SK-N-MC (cell line): ENCODE measurements at places on chromosomes 16 and 17.

DNA sequence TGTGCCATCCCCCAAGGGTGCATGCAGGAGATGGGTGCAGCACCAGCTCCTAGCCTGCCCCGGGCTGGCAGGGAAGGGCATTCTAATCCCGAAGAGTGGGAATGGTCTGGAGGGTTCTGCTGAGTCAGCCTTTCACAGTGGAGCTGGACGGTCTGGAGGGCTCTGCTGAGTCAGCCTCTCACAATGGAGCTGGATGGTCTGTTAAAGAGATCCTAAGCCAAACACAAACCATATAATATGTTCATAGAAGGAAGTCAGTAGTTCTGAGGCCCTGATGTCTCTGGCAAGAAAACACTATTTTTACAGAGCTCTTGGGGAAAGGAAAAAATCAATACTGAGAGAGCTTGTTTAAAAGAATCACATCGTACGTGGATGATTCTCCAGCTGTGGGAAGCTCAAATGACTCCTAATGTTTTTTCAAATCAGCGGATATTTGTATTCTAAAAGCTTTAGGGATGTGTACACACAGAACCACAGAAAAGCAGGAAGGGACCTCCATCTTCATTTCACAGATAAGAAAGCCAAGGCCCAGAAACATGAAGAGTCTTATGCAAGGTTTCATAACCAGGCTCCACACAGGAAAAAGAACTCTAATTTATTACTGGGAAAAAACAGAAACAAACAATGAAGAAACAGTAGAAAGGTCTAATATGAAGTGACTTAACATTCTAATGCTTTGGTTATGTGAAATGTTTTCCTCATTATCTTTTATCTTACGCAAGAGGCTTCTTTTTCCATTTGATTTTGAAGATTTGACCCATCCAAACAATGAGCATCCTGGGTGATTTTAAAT, 176.3 kb downstream of the VPS53 start:
- no peak for DNase-seq

- no peak for DNase-seq
Observed at GRCh38 chr17:16987066-16987829, 15.3 kb upstream of the TNFRSF13B start.

DNA sequence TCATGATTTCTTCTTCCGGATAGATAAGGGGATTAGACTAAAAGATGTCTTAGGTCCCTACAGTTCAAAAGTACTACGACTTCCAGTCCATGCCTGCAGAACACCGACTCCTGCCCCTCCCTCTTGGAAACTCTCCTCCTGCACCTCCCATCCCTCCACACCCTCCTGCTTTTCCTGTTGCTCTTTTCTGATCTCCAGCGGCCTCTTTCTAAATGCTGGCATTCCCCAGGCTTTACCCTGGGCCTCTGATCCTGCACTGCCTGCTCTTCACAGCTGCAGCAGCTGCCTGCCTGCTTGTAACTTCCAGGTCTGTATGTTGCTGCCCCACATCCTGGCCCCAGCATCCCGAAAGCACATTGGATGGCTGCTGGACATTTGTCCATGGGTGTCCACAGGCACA, 154.2 kb downstream of the KCNJ12 start:
- no peak for DNase-seq

GRCh38 chr16:57279780-57280638, 4.5 kb downstream of the PLLP start:
- no peak for DNase-seq

DNA sequence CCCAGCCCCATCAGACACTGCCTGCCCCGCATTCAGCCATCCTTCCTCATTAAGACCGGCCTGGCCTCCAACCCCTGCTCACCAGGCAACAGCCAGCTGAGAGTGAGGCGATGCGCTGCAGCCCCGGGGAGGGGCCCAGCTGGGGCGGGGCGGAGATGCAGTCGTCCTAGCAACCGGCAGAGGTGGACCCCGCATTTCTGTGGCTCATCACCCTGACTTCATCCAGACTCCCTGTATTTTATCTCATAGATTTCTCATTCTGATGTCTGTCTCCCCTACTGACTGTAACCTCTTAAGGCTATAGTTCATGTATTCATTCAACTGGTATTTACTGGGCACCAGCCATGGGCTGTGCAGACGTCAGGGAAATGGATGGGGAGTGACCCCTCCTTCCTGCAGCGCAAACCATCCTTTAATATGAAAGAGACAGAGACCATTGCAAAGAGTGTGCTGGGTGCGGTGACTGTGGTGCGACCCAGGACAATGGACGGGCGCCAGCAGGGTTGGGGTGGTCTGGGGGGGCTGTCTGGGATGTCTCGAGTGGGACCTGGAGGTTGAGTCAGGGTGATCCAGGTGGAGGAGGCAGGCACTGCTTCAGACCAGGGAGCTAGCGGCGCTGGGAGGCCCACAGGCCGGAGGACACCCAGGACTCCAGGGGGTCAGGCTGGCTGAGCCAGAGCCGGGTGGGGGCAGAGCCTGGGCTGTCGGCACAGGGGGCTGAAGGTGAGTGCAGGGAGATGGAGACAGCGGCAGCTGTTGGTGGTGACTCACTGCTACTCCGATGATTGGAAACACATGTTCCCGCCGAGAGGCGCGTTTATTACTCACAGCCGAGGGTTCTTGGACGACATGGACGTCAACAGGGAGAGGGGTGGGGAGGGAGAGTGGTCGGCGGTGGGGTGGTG, 10.5 kb upstream of the TIMP2 start:
- peak; percentile 12 for DNase-seq

DNA sequence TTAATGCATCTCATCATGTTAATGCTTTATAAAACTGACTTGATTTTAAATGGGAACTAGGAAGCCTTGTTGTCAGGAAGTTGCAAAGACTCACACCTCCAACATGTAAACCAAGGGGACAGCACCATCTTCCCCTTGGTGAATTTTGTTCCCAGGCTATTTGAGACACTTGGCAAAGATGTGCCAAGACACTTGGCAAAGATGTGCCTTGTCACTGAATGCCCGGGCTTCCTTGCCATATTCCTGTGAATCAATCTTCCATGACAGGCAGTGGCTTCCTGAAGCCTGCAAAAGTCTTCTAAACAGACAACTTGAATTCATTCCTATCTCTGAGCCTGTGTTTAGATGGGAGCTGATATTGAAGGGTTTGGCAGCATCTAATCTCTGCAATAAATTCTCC, 465.4 kb upstream of the C16orf82 start:
- DNase-seq = no peak

- no peak for DNase-seq
Observed at GRCh38 chr16:14635395-14636165, 2.8 kb downstream of the BFAR start.
